ENCODE measurements at places on chromosomes 12 and 14. TPM values are rescaled to one million over a fixed set of nuclear protein-coding genes. Genes with fewer than 3 reads are reported as not detected.

- no peak for DNase-seq
Observed at GRCh38 chr14:95701846-95702221, 12.1 kb downstream of the TCL1A start.

DNA sequence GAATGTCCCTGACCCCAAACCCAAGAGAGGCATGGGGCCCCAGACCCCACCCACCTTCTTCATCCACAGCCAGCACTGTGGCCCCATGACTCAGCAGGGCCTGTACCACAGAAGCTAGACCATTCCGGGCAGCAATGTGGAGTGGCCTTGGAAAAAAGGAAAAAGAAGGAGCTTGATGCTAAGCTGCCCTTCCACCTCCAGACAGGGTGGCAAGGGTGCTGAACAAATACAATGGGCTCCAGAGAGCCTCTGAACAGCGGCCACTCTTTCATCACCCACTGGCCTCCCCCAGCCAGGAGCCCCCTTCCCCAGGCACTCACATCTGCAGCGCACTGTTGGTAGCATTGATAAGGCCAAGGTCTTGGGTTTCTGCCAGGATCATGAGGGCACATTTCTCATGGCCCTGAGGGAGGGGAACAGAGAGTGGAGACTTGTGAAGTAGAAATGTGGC is 13.9 kb downstream of the SLC39A5 start:
- DNase-seq: no peak

DNA sequence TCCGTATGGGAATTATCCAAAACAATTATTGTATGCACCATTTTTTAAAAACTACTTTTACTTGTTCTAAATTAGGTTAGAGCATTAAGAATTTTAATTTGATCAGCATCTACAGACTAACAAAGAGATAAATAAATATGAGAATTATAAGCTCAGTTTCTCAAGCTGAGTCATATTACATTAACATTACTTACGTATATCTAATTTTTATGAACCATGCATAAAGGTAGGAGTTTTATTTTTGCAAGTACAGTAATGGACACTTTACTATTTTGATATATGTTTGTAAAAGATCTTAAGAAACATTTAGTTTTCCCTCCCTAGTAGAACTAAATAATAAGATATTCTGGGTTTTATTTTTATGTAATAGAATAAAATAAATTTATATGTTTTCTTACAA is 410.1 kb downstream of the TMEM117 start:
- no peak for DNase-seq

DNA sequence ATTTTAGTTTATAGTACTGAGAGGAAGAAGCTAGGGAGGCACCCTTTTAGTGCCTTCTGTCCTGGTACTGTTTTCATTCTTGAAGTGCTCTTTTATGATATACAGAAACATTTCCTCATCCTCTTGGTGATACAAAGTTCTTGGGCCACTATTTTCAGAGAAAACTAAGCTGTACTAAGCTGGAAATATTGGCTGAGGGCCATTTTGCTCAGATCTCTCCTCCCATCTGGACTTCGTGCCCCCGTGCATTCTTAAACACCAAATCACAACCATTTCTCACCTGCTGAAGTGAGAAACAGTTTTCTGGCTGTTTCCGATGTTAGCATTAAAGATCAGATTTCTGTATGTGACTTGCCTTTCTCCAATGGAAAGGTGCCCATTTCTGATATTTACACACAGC is 158.9 kb downstream of the FBXL14 start:
- DNase-seq: no peak

- no peak for DNase-seq
Observed at GRCh38 chr12:116065606-116066005, 211.9 kb downstream of the MED13L start.

DNA sequence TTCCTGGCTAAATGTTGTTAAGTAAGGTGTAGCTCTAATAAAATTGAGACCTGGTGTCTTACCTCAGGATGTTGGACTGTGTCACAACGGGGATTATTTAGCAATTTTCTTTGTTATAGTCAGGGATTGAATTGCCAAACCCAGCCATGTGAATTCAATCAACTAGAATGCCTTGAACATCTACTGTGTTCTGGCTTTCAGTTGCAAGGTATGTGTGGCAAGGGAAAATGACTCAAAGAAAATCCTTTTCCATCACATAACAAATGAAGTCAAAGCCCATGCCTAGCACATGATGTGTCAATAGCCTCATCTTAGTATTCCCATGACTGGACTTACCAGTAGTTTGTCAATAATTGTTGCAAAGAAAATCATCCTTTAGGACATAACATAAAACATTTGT is 519.8 kb upstream of the FLRT2 start:
- DNase-seq: no peak

- DNase-seq: no peak
Observed at GRCh38 chr14:102020058-102020971, 55.9 kb downstream of the DYNC1H1 start.

DNA sequence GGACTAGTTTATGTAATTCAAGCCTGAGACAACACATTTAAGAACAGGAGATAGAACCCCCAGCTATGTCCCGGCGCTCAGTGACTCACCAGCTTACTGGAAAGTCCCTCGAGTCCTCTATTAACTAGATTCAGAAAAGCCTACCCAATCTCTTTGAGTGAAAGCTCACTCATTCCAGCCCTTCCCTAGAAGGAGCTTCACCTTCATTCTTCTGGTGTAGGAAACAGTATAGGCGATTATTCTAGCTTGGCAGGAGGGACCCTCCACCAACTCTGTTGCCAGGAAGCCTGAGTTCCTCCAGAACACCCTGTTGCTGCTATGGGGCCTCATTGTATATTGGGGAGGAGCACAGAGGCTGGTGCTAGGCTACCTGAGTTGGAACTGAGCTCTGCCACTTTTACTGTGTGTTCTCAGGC is 57.2 kb upstream of the AEBP2 start:
- DNase-seq: peak; percentile 31

DNA sequence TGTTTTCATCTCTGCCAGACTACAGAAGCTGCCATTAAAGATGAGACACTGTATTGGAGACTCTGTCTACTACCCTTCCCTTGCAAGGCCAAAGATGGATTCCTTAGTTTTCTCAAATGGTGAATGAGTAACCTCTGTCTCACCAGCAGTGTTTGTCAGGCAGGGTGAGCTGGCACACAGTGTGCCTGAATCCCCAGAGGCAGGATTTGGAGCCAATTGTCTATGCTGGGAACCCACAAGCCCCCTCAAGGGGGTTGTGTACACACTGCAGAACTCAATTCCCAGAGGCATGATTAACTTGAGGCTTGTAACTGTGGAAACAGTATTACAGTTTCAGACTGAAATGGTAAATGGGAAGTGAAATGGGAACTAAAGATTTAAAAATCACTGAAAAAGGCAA is 136.8 kb upstream of the PTPRB start:
- no peak for DNase-seq

DNA sequence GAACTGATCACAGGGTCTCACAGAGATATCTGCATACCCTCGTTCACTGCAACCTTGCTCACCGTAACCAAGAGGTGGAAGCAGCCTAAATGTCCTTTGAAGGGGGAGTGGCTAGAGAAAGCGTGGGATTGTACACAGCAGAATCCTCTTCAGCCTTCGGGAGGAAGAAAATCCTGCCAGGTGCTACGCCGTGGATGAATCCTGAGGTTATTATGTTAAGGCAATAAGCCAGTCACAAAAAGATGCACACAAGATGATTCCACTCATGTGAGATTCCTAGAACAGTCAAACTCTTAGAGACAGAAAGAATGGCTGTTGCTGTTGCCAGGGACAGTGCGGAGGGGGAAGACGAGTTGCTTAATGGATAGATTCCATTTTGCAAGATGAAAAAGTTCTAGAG is 39.6 kb upstream of the SFSWAP start:
- DNase-seq: no peak

DNA sequence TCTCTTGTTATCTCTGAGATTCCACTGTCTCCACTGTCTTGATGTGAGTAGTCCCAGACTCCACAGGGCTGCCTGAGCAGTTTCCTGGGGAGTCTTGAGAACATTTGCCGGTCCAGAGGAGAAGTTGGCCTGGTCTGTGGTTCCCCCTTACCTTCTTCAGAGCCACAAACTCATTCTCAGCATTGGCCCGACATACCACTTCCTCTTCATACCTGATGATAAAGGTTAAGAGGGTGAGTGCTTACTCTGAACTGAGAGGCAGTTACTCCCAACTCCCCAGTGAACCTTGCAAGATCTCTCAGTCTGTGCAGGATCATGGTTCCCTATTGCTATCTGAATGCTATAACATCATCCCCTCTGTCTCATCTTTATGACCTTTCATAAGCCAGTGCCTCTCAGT is 2.6 kb downstream of the KRT84 start:
- DNase-seq: no peak

The MEG3 gene
- 0.91 TPM for total RNA-seq

The KRT73 gene
- 0.16 TPM for total RNA-seq

The DNAL1 gene
- total RNA-seq: 9.7 TPM

The ARMH4 gene
- not detected for total RNA-seq
